Endodermal cell (in vitro differentiated cells): ENCODE measurements at places on chromosomes 3 and 15. TPM values are rescaled to one million over a fixed set of nuclear protein-coding genes. Genes with fewer than 3 reads are reported as not detected.

TMEM266 gene
- total RNA-seq, result 2.0 to 2.7 TPM (median 2.2 TPM) in 3 replicates

GRCh38 chr3:174862101-174862500 lies 3.0 kb downstream of the NAALADL2 start:
- no peaks in the 10 kb centered on the region for H3K27me3 ChIP-seq
- H3K36me3 ChIP-seq, result no peaks in the 10 kb centered on the region
- no peak overlapping the region for H3K4me3 ChIP-seq
- peak; percentile 80 for DNase-seq

GRCh38 chr15:99480016-99480810 lies 85.6 kb upstream of the MEF2A start:
- no peak overlapping the region for H3K4me3 ChIP-seq
- no peaks in the 10 kb centered on the region for H3K27me3 ChIP-seq
- no peaks in the 10 kb centered on the region for H3K4me1 ChIP-seq
- DNase-seq, result no peak
- H3K27ac ChIP-seq, result no peak overlapping the region
- no peaks in the 10 kb centered on the region for H3K36me3 ChIP-seq

DNA sequence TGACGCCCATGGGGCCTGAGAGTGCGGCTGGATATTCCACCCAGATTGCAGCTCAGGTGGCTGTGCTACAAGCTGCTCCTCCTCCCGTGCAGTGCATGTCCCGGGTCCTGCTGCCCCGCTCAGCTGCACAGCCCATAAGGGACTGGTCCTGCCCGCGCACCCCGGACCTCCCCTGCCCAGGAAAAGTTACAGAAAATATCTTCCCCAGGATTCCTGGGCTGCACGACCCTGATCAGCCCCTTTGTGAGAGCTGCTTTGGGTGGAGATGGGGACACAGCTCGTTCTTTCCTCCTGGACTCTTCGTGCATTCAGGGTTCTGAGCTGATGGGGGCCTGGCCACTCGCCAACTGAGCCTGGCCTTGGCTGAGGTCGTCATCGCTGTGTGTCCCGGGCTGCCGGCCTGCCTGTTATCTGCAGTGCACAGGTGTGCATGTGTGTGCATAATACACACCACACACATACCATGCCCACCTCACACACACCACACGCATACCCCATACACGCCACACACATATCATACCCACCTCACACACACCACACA lies 28.8 kb downstream of the APBA2 start:
- H3K27me3 ChIP-seq, result no peaks in the 10 kb centered on the region
- H3K4me3 ChIP-seq, result no peak overlapping the region
- no peaks in the 10 kb centered on the region for H3K36me3 ChIP-seq
- peak; percentile 40 for DNase-seq
- no peak overlapping the region for H3K27ac ChIP-seq

DNA sequence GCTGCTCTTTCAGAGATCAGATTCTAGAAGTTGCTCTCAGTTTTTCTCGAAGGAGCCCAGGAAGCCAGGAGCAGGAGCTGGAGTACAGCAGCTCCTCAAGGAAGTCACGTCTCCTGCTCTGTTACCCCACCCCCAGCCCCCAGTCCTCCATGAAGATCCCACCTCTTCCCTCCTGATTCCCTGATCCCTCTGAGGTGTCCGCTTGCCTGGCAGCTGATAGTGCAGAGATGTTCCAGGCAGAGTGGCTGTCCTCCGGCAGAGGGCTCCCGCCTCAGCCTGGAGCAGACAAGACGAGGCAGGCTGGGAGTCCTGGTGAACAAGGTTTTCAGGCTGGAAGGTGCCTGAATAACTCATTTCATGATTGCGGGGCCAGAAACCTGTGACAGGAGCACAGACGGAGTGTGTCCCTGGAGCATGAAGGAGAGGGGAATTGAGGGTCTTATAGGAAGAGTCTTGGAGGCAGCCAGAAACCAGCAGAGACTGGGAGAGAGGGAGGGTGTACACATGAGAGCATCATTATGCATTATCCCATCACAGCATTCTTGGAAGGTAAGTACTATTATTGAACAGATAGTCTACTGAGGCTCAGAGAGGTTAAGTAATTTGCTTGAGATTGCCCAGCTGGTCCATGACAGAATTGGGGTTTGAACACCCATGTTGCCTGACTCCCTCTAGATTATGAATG lies 1.2 kb downstream of the HRH1 start:
- H3K36me3 ChIP-seq, result no peaks in the 10 kb centered on the region
- H3K27ac ChIP-seq, result no peak overlapping the region
- peak; percentile 92 for DNase-seq
- peak overlapping the region; percentile 77 for H3K4me3 ChIP-seq
- no peaks in the 10 kb centered on the region for H3K4me1 ChIP-seq

DNA sequence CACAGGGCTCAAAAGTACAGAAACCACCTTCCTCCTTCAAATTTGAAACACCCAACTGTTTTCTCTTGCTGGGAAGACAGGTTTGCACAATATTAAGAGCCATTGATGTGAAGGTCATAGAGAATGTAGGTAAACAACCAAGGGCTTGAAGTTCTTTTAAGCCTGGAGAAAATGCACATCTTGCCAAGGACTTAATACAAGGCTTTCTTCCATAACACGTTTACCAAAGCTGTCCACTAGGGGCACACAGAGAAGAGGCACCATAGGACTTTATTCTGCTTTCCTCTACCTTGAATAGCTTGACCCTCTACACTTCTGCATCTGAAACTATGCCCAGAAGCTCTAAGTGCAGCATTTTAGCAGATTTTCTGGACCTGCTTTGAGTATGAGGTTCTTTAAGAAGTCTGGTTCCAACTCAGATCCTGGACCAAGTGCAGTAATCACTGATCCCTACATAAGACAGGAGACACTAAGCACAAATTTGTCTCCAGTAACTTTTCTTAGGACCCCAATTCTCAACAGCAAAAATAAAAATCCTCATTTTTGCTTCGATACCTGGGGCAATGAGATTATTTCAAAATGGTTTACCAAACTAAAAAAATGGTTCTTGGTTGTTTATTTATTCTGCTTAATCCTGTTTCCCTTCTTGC lies 138.0 kb downstream of the FBN1 start:
- no peaks in the 10 kb centered on the region for H3K4me1 ChIP-seq
- H3K27me3 ChIP-seq, result no peaks in the 10 kb centered on the region
- no peak overlapping the region for H3K27ac ChIP-seq
- peaks cover 6% of the 10 kb centered on the region for H3K36me3 ChIP-seq
- no peak overlapping the region for H3K4me3 ChIP-seq
- DNase-seq, result peak; percentile 70

- peak overlapping the region; percentile 62 for H3K27ac ChIP-seq
- H3K27me3 ChIP-seq, result no peaks in the 10 kb centered on the region
- H3K4me1 ChIP-seq, result no peaks in the 10 kb centered on the region
- peak; percentile 10 for DNase-seq
Observed at GRCh38 chr3:66398228-66399025, 102.4 kb downstream of the LRIG1 start.
